ENCODE measurements at places on chromosomes 1 and 21.

- no peak for DNase-seq
Measured at GRCh38 chr1:234953655-234954405, 174.8 kb downstream of the TOMM20 start.

- no peak for DNase-seq
Measured at GRCh38 chr1:111148376-111148881, 8.4 kb downstream of the CEPT1 start.

GRCh38 chr1:227938911-227939790 lies 8.6 kb downstream of the WNT9A start:
- no peak for DNase-seq

DNA sequence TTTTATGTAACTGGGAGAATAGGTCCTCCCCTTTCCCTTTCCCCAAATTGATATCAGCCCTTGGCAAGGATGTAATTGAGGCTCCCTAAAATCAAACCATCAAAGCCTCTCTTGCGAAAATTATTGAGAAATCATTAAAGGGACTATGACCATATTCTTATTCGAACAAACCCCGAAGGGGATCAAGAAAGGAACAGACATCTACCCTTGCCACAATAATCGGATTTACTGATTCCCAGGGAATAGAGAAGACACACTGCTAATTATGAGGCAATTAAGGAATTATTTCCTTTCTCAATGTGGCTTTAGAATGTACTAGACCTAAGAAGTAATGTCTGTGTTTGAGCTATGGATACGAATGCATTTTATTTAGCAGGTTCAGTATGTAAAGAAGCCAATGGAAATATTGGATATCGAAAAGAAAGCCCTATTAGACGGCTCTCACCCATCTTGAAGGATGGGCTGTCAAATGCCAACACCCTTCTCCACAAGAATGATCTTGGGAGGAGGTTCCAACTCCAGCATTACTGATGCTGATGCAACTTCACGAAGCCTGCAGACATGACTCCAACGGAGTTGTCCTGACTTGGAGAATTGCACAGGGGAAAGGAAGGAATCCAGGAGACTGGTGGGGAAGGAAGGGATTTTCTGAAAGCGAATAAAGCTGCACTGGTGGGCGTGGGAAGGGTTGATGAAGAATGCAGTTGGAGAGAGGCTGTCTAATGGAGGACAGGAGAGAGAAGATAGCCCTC lies 11.6 kb upstream of the PTPRF start:
- no peak for DNase-seq

GRCh38 chr1:60878323-60878722 lies 204.0 kb upstream of the NFIA start:
- no peak for DNase-seq

GRCh38 chr1:50264590-50264989 lies 155.9 kb downstream of the ELAVL4 start:
- no peak for DNase-seq

- DNase-seq: no peak
Measured at GRCh38 chr1:153799566-153800465, 24.6 kb downstream of the SLC27A3 start.

- no peak for DNase-seq
Measured at GRCh38 chr1:229007701-229008100, 263.2 kb upstream of the RAB4A start.

DNA sequence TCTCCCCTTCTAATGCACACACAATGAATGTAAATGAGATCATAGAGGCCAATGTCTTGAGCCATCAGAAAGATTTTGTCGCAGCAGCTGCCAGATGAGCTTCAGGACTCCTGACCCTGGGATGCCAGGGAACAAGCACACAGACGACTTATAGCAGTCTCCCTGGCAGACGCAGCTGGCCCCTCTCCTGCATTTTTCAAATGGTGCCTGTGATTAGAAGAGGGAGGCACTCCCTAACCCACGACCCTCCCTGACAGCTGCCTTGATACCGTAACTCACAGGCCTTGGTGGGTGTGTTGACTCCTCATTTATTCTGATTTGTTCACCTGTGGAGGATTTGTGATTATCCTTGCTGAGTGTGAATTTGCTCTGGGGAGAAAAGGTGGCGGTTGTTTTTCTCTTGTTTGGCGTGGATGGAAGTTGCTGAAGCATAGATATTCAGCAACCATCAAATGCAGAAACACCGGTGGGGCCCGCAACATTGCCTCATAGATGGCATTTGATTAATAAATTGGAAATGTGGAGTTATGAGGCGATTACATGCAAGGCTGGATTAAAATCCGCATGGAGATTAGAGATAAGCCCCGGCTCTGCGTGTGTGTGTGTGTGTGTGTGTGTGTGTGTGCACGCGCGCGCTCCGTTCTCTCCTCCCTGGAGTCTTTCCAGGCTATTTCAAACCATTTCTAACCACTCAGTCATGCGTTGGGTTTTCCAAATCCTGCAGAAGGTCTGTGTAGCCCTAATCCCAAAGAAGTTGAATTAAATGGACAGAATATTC lies 2.1 kb upstream of the RD3 start:
- no peak for DNase-seq

Measured in thoracic aorta (tissue), 2 donors.